GM12891 (cell line): ENCODE measurements at places on chromosomes 11 and 22.

GRCh38 chr11:114775875-114776621 is 97.7 kb downstream of the NXPE2 start:
- no peak for DNase-seq

GRCh38 chr11:33773987-33774735 is at the start of gene FBXO3:
Gene FBXO3 (minus strand): TSS chr11:33774520. CDS start chr11:33774497, 23 bp downstream.
- peak; percentile 88 for DNase-seq

GRCh38 chr11:8382436-8383053 is 118.9 kb upstream of the LMO1 start:
- no peak for DNase-seq

DNA sequence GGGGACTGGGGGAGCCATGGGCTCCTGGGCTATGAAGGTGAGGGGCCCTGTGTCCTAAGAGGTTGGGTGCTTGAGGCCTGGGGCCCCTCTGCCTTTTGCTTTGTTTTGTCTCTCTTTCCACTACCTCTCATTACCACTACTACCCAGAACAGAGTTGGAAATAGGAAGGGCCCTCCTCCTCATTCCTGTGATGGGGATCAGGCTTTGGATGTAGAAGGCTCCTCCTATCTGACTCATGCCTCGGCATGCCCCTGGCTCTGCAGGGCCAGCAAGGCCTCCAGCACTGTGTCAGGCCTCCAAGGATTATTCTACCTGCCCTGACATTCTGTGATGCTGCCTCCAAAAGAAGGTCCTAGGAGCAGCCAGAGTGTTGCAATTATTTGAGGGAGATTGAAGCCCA is 766 bp downstream of the IZUMO1R start:
- no peak for DNase-seq

- no peak for DNase-seq
Observed at GRCh38 chr11:73317373-73317772, 9.3 kb downstream of the ARHGEF17 start.

DNA sequence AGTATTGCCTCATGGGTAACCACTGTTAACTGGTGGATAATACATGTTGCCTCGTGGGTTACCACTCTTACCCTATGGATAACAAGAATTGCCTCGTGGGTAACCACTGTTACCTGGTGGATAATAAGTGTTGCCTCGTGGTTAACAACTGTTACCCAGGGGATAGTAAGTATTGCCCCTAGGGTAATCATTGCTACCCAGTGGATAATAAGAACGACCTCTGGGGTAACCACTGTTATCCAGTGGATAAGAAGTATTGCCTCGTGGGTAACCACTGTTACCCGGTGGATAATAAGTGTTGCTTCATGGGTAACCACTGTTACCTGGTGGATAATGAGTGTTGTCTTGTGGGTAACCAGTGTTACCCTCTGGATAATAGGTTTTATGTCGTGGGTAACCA is 28.1 kb upstream of the NXPE4 start:
- no peak for DNase-seq

GRCh38 chr11:17252704-17253103 is 23.8 kb upstream of the NUCB2 start:
- DNase-seq = no peak

- DNase-seq = no peak
Observed at GRCh38 chr11:121625777-121626506, 173.2 kb upstream of the SORL1-AS1 start.

DNA sequence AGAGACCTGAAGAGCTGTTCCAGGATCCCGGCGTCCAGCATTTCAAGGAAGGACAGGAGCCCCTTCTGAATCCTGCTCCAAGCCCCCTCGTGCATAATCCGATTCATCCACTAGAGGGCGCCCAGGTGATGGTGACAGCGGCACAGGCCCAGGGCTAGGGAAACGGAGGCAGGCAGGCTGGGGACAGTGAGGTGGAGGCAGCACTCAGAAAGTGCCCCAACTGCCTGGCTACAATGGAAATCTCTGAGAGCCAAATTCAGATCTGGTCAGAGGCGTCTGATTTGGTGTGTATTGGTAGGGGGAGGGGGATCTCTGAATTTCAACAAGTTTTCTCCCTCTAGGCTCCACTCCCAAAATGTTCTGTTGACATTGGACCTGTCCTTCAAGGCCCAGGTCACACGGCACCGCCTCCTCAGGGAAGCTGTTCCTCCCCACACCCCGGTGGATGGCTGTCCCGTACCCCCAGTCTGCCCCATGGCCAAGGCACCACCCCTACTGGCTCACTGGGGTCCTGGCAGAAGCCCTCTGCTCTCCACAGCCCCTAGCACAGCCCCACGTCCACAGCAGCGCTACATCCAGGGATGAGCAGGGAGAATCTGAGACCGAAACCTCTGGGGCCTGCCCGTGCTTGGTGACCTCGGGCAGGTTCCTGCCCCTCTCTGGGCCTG is 142.9 kb downstream of the CRYBB2 start:
- peak; percentile 88 for DNase-seq

DNA sequence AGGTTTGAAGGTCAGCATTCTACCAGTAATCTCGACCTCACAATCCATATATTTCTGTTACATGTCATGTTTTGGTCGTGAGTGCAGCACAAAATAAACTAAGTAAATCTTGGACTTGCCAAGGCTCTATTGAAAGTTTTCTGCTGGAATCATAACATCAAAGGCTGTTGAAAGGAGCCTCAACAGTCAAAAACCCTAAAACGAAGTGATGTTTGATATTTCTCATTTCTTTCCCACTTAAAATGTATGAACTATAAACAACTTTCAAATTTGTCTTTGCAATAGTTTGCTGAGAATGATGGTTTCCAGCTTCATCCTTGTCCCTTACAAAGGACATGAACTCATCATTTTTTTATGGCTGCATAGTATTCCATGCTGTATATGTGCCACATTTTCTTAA is 1118.5 kb downstream of the LRRC4C start:
- no peak for DNase-seq

DNA sequence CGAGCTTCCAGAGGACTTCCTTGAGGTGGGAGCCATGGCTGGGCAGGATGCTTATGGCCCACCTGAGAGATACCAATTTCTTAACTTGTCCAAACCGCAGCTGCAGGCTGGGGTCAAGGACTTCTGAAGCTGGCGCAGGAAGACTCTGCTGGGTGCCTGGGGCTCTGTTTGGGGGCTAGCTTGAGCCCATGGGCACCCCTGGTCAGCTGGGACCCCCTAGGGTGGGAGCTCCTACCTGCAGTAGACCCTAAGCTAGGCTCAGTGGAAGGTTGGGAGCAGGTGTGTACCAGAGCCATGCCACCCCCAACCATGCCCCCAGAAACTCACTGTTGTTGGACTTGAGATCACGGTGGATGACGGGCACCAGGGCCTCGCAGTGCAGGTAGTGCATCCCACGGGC is 1.3 kb downstream of the MAP3K11 start:
- DNase-seq = no peak

GRCh38 chr22:46129390-46130041 is 20.8 kb upstream of the PPARA start:
- peak; percentile 70 for DNase-seq

GRCh38 chr11:57763568-57763967 is 2.0 kb downstream of the CTNND1 start:
- DNase-seq = no peak

GRCh38 chr11:40281052-40281580 is 1178.3 kb downstream of the LRRC4C start:
- no peak for DNase-seq
